Glutamatergic neuron (in vitro differentiated cells): ENCODE measurements at places on chromosomes 2 and 18.

GRCh38 chr2:145815933-145816332, 1296.0 kb upstream of the ZEB2 start:
- no peak for DNase-seq

- no peak for DNase-seq
Observed at GRCh38 chr2:185044323-185044874, 446.1 kb downstream of the ZNF804A start.

- DNase-seq = no peak
Observed at GRCh38 chr2:239000089-239000488, 152.2 kb downstream of the TWIST2 start.

GRCh38 chr2:9390151-9390850, 33.0 kb downstream of the ITGB1BP1 start:
- no peak for DNase-seq

- DNase-seq = no peak
Observed at GRCh38 chr2:184646177-184646576, 47.8 kb downstream of the ZNF804A start.

DNA sequence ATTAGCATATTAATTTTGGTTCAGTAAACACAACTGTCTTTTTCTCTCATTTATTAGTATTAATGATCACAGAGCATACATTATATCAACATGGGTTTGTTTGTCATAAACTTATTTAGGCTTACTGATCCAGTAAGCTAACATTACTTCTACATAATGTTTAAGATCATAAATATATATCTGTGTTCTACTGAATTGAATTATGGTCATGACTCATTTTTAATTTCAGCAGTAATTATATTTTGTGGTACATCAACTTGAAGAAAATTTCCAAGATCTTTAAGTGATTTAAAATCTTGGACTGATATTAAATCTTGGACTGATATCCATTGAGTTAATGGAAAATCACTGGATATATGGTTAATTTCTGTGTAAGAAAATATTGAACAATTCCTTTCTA, 111.7 kb downstream of the CALCRL start:
- DNase-seq = no peak

GRCh38 chr18:7566567-7567473, at the start of gene PTPRM:
PTPRM (plus strand) TSS chr18:7567316; CDS start chr18:7567819, 503 bp downstream.
- DNase-seq = peak; percentile 80

- no peak for DNase-seq
Observed at GRCh38 chr2:240645801-240646175, 20.5 kb downstream of the GPR35 start.

GRCh38 chr2:181750305-181750704, 70.0 kb upstream of the NEUROD1 start:
- no peak for DNase-seq

DNA sequence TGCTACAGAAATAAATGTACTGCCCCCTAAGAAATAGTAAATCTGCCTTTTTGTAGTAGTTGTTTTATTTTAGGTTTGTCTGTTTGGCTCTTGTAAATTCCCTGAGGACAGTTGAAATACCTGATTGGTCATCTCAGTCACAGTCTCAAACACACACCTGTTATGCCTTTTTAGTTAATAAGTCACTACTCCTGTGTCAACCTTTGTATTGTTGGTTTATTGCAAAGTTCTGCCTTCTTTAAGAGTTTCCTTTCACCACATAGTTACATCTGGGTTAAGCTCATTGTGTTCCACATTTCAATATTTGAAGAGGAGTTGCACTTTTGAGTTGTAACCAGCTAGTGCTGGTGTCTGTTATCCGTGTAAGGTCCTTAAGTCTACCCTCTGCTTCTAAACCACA, 198.7 kb downstream of the CCDC85A start:
- DNase-seq = no peak

DNA sequence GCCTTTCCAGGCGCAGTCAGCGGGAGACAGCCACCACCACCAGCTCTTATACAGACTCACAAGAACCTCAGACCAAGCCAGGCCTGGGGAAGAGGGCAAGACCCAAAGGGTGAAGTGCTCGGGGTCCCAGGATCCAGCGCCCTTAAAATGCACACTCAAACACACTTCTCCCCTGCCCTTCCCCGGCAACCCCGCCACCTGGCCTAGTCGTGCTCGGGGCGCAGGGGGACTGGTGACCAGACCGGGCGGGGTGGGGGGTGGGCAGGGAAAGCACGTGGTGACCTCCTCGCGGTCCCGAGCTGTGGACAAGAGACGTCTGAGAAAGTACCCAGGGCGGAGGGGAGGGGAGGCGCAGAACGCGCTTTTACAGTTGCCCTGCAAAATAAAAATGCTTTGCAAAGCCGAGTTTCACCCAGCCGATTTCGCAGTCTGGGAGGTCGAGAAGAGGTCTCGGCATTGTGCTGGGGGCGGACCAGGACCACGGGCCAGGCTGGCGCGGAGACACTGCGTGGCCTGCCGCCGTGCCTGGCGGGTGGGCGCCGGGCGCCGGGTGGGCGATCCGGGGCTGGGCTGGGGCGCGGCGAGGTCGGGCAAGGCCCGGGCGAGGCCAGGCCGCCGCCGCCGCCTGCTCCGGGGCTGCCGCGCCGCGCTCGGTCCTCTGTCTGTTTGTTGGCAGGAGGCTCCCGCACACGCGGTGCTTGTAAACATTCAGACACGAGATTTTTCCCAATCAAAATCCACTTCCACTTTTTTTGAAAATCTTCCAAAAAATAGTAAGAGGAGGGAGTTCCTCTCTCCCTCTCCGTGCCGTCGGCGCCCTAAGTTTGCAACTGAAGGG, 2.0 kb downstream of the BCL11A start:
- DNase-seq = peak; percentile 66

GRCh38 chr2:24359129-24360049, 947 bp downstream of the ITSN2 start:
- DNase-seq = no peak

DNA sequence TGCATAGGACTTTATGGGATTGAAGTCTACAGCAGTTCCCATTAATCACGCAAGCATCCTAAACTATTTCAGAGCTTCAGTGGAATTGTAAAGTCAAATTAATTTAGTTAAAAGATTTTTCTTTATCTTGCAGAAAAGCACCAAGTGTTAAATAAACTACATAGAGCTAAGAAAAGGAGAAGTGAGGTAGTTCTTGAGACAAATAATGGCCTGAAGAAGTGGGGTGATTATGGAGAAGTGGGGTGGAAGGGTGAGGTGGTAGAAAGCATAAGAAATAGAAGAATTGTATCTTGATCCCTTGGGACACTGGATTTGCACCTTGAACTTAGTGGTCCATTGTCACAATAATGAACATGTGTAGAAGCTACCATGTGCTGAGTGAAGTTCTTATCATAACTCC, 121.7 kb upstream of the LINC00305 start:
- DNase-seq = no peak

DNA sequence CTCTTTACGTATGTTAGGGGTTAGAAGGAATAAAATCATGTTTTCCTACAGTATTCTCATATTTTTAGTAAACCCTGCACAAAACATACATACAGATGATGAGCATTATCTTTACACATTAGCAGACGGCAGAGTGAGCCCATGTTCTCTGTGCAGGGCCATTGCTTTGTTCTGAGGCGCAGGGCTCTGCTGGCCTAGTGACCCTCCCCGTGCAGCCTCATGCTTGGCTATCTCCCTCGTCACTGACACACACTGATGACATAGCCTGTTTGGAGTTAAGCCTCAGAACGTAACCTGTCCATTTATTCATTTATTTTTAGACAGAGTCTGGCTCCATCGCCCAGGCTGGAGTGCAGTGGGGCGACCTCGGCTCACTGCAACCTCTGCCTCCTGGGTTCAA, 115.9 kb upstream of the FOSL2 start:
- no peak for DNase-seq

DNA sequence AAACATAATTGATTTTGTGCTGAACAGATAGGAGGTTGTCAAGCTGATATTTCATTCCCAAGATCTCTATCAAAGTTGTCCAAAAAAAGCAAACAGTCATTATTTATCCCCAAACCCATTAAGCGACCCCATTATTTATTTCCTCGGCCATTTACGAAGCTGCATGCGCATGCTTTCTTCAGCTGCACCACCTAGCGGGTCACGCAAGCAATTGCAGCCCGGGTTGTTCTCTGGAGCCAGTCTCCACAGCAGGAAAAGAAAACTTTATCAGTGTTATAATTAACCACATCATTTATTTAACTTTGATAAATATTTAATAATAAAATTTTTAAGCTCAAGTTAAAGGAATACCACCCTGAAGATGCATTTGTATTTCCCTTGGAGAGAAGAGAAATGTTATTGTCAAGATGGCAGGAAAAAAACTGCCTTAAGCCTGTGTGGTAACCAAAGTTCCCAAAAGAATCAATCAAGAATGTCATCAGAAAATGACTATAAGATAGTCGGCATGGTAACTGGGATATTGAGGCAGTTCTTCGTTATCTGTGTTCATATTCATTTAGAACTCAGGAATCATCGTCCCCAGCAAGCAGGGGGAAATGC, 304.7 kb downstream of the FBXO15 start:
- peak; percentile 72 for DNase-seq

DNA sequence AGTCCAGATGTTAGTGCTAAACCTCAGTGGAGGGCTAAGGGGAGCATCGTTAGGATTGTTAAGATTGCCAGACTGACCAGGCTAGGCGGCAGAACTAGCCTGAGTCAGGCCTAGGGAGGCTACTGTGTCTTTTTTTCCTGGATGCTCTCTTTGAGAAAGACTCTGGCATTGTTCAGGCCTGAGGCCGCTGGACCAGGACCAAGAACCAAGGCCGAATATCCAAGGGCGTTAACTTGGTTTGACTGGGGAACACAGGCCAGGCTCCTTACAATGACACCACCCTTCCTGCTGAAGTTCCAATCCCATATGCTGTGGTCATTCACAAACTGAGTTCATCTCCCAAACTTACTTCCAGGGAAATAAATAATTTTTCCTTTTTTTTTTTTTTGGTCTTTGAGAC, 10.6 kb downstream of the HTRA2 start:
- DNase-seq = no peak
